ENCODE measurements at places on chromosomes 13 and 19.

GRCh38 chr19:594265-594870, 4.7 kb downstream of the HCN2 start:
- no peak for DNase-seq

DNA sequence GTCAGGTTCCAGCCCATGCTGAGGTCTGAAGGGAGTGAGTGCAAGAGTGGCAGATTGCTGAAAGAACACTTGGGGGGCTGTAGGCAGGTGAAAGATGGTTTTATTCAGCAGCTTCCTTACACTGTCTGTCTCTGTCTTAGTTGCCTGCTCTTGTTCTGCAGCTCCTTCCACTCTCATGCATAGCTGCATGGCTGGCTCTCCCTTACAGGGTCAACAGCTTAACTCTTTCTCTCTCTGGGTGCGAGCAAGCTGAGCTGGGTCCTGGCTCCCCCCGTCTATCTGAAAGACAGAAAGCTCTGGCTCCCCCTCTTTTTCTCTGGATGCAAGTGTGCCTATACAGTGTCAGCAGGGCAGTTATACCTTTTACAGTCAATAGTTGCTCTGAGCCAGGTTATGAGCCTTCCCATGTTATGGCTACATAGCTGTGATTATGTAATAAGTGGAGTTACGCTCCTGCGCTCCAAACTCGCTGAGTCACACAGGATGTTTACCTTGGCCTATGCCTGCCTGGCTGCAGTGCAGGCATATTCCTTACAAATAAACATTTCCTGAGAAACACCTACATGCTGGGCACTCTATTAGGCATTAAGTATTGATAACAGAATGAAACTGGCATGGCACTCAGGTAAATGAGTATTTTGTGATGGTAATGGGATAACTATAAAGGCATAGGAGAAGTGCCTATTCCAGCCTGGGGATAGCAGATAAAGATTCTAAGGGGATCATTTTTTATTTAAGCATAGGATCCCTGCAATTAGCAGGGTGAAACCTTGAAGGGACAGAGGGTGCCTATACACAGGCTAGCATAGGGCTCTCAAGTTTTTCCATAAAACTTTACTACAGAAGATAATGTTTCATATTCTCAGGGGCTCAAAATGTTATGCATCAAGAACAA, 826.9 kb upstream of the PCDH9 start:
- no peak for DNase-seq

GRCh38 chr13:31937436-31937835, 94.1 kb upstream of the FRY start:
- no peak for DNase-seq

GRCh38 chr13:100521851-100522617, 66.6 kb downstream of the GGACT start:
- DNase-seq = no peak

DNA sequence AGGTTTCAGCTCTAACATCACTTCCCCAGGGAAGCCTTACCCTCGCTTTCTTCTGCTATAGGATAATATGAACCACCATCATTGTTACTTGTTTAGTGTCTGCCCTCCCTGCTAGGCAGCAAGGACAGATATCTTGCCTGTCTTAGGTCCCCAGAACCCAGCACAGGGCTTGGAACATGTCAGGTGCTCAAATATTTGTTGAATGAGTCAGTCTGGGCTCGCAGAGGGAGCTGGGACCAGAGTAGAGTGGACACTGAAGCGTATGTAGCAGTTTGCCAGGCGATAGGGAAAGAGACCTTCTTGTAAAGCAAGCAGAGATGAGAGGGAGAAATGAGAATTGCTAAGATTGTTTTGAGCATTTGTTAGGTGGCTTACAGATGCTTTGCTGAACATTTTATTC, 11.7 kb downstream of the BCKDHA start:
- DNase-seq = no peak

DNA sequence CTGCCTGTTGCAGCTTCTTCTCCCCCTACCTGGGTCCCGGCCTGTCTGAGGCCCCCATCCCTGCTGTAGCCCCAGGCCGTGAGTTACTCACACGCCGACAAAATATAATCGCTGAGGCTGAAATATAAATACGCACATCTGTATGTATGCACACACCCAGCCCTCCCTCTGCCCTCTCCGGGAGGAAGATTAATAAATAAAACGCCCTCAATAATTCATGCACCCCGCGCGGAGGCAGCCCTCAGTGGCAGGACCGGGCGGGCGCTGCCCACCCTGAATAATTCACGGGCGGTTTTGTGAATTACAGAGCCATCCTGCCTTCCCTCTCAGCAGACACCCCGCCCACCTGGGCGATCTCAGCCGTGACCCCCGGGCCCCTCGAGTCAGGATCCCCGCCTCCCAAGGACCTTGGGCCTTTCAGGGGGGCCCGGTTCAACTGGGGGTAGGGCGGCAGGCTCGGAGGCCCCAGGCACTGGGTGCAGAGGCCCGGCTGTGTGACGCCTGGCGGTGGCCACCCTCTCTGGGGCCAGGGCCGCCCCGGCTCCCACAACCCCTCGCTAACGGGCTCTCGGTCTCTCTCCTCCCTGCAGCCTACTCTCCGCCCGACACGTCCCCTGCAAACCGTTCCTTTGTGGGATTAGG, 24.2 kb downstream of the SMIM24 start:
- DNase-seq = no peak

GRCh38 chr13:62595976-62596375, 1180.3 kb upstream of the PCDH20 start:
- no peak for DNase-seq

GRCh38 chr13:25927932-25928331, 123.9 kb downstream of the SHISA2 start:
- no peak for DNase-seq

- DNase-seq = no peak
Measured at GRCh38 chr13:49938921-49939320, 2.8 kb upstream of the SPRYD7 start.

GRCh38 chr19:38647368-38647965, at the start of gene ACTN4:
ACTN4 (plus strand) TSS chr19:38647649; CDS start chr19:38647746, 97 bp downstream.
- peak; percentile 99 for DNase-seq

DNA sequence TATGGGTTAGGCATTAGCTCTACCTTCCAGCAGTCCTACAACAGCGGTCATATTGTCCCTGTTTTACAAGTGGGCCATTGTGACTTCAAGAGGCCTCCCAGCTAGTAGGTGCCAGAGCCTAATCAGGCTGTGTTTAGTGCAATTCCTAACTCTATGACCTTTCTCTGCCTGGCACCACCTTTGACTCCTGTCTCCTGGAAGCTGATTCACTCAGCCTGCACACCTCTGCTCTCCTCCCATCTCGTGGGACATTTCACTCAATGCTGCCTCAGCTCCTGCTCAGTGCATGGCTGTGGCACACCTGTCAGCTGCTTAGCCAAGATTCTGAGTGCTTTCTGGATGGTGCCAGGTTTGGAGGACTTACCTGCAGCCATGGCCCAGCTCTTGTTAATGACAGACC, 9.5 kb upstream of the GJB6 start:
- no peak for DNase-seq

GRCh38 chr13:95833719-95834118, 156.8 kb downstream of the DNAJC3 start:
- no peak for DNase-seq

- DNase-seq = no peak
Measured at GRCh38 chr13:29411481-29411880, 184.0 kb downstream of the SLC7A1 start.
